ENCODE measurements at places on chromosomes 7 and 10.

- no peak for DNase-seq
These were observed 9.5 kb upstream of the ARID5B start for GRCh38 chr10:61891906-61892585.

GRCh38 chr7:107161415-107161814 is 7.4 kb upstream of the HBP1 start:
- DNase-seq: no peak

DNA sequence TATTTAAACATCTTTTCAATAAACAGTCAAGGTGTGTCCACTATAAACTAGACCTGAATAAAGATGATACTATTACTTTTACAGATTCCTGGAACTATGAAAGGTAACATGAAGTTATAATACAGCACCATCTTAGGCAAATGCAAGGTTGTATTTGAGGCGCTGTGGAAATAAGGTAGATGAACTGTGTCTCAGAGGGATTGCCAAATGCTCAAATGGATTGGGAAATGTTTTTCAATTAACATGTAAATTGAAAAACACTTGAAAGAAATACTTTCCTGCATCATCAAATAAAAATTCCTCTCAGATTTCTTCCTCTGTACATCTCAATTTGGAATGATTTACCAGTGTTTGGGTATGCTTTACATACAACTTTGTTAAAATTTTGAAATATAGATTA is 139.4 kb downstream of the DKK1 start:
- no peak for DNase-seq

DNA sequence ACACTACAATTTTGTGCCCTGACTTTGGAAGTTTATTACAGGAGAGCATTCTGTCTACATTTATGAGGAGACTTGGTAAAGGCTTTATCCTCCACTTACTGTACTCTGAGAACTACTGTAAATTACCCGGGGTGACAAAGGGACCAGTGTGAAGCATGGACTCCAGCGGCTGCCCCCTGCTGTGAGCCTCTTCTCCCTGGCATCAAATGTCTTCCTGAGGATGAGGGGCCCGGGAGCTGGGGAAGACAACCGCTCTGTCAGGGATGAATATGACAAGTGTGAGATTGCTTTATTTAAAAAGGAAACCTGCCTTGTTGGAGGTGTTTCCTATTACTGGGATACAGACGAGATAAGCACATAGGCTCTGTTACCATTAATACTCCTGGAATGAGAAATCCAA is 714.8 kb downstream of the CCSER2 start:
- DNase-seq: no peak

DNA sequence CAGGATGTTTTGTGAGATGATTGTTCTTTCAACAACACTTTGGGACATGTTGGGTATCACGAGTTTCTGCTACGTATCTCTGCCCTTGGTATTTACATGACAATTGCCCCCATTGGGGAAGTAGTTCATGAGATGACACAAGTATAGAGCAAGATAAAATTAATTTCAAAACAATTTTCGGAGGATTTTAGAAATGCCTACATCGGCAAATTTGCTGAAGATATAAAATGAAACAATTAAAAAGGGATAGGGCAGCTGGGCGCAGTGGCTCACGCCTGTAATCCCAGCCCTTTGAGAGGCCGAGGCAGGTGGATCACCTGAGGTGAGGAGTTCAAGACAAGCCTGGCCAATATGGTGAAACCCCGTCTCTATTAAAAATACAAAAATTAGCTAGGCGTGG is 371.7 kb downstream of the INHBA start:
- DNase-seq: no peak

GRCh38 chr10:33817605-33818004 is 483.1 kb upstream of the NRP1 start:
- DNase-seq: no peak

DNA sequence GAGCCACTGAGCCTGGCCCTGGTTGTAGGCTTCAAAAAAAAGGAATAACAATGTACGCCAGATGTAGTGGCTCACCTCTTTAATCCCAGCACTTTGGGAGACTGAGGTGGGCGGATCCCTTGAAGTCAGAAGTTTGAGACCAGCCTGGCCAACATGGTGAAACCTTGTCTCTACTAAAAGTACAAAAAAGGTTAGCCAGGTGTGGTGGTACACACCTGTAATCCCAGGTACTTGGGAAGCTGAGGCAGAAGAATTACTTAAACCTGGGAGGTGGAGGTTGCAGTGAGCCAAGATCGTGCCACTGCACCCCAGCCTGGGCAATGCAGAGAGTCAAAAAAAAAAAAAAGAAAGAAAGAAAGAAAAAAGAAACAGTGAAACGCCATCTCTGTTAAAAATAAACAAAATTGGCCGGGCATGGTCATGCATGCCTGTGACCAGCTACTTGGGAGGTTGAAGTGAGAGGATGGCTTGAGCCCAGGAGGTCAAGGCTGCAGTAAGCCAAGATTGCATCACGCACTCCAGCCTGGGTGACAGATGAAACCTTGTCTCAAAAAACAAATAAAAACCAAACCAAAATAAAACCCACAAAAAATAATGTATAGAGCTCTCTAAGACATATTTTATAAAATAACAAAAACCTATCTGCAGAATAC is 4.7 kb upstream of the KLHDC10 start:
- DNase-seq: no peak

DNA sequence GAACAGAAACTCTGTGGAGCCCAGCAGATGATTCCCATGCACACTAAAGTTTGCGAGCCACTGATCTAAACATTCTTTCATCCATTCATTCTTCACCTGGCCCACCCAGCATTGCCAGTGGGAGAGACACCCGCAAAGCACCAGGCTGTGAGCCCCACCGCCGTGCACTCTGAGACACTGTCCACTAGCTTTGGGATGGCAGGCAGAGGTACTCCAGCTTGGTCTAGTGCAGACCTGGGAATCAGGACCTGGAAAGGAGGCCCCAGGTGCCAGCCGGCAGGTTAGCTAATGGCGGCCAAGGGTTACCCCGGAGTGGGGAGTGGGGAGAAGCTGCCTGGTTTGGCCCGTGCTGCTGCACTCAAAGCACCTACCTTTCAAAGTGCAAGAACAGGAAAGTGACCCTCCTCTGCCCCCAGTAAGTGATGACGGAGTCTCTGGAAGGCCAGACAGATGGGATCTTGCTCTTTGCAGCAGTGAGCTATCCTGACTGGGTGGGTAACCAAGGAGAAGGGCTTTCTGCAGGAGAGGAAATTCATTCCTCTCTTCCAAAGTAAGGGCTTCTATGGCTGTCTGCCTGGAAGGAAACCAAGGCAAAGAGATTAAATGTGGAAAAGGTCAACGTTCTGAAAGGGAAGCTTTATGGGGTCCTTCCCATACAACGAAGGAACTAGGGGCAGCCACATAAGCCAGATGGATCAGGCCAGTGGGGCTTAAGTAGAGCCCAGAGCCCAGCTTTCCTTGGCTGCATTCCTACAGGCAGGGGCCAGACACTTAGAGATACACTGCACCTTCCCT is 74.2 kb upstream of the LRRC4 start:
- no peak for DNase-seq

- DNase-seq: no peak
These were observed 133.1 kb downstream of the TFPI2 start for GRCh38 chr7:93757426-93757825.

DNA sequence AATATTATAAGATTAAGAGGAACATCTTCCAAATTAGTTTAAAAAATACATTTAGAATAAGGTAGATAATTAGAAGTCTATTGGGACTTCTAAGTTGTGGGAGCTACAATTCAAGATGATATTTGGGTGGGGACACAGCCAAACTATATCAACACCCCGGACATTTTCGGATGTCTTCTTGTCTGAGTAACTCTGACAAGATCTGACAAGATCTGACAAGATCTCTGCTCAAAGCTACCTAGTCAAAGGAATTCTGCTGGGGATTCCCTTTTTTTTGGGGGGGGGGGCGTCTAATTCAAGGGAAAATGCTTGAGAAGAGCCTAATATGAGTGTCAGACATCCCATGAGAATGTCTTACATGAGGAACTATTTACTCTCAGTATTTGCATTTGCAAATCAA is 5.2 kb upstream of the AGMO start:
- no peak for DNase-seq

GRCh38 chr10:85864173-85864549 is 502.4 kb downstream of the GRID1 start:
- DNase-seq: no peak

GRCh38 chr10:15476337-15476736 is 105.2 kb upstream of the FAM171A1 start:
- no peak for DNase-seq

GRCh38 chr7:145875267-145875666 is 241.3 kb upstream of the CNTNAP2 start:
- DNase-seq: no peak

- DNase-seq: no peak
These were observed 85.4 kb downstream of the KCNMA1 start for GRCh38 chr10:77552252-77552651.

- no peak for DNase-seq
These were observed 23.7 kb downstream of the NMT2 start for GRCh38 chr10:15144788-15145187.

DNA sequence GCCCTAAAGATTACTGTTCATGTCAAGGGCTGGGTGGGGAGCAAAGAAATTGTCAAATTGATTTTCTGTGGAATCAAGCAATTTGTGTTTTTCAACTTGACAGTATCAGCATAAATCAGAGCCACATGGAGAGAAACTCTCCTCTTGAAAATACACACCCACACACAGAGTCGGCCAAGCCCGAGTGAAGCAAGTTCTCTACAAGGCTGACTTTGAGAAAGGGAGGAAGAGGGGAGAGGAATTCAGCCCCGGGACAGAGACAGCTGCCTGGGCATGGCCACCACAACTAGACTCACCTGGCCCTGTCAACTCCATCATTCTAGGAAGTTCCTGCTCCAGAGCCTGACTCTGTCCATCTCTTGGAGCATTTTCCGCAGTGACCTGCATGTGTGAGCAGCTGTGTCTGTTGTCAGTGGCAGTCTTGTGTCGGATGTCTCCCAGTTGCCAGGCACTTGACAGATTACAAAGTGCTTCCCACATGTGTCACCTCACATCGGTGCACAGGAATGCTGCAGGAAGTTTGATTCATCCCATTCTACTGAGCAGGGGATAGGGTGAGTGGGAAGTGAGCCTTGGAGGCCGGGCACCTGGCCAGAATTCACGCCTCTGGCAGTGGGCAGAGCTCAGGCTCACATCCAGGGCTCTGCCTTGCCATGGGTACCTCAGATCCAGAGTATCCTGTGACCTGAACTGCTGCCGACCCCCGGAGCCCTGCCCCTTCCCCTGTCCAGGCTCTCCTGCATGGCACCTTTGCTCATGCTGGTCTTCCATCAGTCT is 37.9 kb downstream of the ADAM12 start:
- DNase-seq: no peak

DNA sequence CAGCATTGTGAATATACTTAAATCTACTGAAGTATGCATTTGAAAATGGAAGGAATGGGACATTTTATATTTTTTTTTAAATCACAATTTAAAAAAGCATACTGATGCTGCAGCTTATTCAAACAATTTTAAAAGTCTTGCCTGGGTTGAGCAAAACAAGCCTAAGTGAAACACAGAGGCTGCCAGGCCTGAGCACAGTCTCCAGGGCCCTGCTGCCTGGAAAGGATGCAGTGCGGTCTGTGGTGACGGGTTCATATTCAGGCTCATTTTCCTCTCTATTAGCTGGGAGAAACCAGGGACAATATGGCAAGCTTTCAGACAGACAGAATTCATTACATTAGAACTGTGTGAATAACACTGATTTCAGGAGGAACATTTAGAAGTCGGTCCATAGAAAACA is 251.9 kb downstream of the COBL start:
- DNase-seq: no peak

DNA sequence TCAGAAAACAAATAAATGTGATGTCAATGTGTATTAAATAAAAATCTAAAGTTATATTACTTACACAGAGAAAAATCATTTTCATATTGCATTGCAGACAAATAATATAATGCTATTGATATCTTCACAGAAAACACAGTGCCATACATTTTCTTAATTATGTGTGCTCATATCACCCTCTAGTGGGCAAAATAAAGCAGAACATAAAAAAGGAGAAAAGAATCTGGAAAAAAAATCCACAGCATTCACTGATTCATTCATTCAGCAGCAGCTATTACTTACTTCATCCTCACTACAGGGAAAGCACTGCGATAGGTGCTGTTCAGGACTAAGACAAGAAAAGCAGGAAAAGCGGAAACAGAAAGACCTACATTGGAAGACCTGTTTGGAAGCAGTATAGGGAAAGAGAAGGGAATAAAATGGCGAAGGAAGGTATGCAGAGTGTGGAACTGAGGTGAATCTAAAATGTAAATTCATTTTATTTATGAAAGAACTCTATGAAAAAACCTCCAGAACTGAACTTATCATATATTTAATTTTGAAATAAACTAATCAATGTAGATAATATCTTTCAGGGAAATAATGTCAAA is 73.2 kb downstream of the POT1 start:
- DNase-seq: no peak

- no peak for DNase-seq
These were observed 574.3 kb downstream of the TCERG1L start for GRCh38 chr10:130737186-130737585.

GRCh38 chr10:598415-599170 is 90.9 kb downstream of the DIP2C start:
- no peak for DNase-seq

- no peak for DNase-seq
These were observed 143.4 kb upstream of the ITGB1 start for GRCh38 chr10:33101392-33101787.

- DNase-seq: no peak
These were observed 58.3 kb downstream of the BICC1 start for GRCh38 chr10:58570979-58571378.

DNA sequence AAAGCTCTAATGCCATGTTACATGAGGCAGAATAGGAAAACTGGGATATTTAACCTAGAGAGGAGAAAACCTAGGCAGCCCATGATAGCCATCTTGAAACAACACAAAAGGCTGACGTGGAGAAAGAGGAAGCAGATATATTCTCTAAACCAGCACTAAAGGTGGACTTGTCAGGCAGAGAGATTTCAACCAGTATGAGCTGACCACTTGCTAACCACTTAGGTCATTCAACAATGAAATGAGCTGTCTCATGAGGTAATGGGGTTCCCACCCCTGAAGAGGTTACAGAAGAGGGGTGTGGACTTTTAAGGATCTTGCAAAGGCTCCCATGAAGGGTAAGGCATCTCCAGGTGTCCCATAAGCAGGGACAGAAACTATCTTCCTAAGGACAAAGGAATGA is 26.8 kb upstream of the EGR2 start:
- DNase-seq: no peak

- DNase-seq: no peak
These were observed 29.8 kb upstream of the VCL start for GRCh38 chr10:73968098-73968521.

GRCh38 chr10:133180192-133180964 is 20.4 kb downstream of the KNDC1 start:
- DNase-seq: no peak

DNA sequence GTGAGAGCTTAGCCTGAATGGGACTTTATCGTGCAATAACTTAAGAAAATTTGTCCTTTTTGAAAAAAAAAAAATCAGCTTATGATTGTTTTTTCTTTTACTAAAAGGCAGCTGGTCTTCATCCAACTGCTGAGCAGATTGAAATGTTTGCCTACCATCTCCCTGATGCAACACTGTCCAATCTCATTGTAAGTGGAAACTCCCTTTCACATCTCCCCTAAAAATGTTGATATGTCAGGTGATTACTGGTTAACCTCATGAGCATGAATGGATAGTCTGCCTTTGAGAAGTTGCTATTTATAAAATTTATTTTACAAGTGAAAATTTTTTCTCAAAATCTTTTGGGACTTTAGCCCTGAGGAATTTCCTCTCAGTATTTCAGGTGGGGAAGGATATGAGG is 17.8 kb upstream of the HKDC1 start:
- no peak for DNase-seq

GRCh38 chr10:2650328-2650727 is 417.0 kb upstream of the PFKP start:
- DNase-seq: no peak
